ENCODE measurements at places on chromosomes 5 and 9.

- DNase-seq, result no peak
These were observed 4.7 kb downstream of the IFNA8 start for GRCh38 chr9:21413624-21414023.

DNA sequence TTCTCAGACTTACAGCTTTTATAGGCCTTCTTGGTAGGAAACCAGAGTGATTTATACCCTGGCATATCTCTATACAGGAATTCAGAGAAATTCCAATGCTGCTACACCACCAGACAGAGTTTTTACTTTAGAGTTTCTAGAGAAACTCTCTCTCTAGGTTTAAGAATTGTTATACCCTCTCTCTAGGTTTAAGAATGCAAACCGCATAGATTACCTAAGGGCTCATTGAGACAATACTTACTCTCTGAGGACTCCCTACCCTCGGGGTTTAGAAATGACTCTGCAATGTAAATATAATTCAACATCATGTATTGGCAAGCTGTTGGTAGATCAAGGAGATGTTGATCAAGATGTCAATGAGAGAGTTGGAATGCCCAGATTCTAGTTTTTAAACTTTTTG lies 15.3 kb upstream of the ELAVL2 start:
- DNase-seq, result no peak

DNA sequence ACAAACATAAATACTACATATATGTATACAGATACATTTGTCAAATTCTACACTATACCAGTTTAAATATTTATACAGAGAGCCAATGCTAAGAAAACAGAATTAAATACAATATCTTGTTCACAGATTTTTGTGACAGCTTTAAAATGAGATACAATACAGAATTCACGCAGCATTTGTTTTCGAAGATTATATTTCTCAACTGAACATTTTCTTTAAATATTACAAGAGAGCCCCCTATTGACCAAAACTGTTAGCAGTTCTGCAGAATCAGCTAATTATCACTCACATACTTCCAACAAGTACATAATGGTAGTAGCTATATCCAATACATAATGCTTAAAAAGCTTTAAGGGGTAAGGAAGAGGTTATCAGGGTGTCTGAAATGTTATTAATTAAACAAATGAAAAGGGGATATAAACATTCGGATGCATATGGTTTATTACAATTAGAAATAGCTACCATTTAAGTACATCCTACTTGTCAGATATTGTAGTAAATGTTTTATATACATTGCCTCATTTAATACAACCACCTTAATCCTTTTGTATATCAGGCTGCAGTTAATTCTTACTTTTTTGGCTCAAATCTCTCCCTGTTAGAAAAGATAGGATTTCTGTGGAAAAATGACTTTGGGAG lies 31.7 kb downstream of the ZDHHC21 start:
- no peak for DNase-seq

DNA sequence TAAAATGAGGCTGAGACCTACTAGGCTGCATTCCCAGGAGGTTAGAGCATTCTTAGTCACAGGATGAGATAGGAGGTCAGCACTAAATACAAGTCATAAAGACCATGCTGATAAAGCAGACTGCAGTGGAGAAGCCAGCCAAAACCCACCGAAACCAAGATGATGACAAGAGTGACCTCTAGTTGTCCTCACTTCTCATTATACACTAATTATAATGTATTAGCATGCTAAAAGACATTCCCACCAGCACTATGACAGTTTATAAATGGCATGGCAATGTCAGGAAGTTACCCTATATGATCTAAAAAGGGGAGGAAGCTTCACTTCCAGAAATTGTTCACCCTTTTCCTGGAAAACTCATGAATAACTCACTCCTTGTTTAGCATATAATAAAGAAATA lies 88.6 kb downstream of the PLPPR1 start:
- DNase-seq, result no peak

- DNase-seq, result no peak
These were observed 60.1 kb upstream of the FCHO2 start for GRCh38 chr5:72895758-72896157.

Data from activated effector memory CD4-positive, alpha-beta T cell treated with Interleukin-2 at 50 U/mL for 16 hours (primary cell).